Upper lobe of right lung (tissue), 1 donor: ENCODE measurements at places on chromosomes 16 and 17. TPM values are rescaled to one million over a fixed set of nuclear protein-coding genes. Genes with fewer than 3 reads are reported as not detected.

The MYH11 gene
- total RNA-seq: 106 TPM

The MT1X gene
- total RNA-seq: 111 TPM

- no peak for DNase-seq
- H3K36me3 ChIP-seq: no peaks in the 10 kb centered on the region
- H3K27me3 ChIP-seq: no peaks in the 10 kb centered on the region
- no peak overlapping the region for H3K27ac ChIP-seq
- H3K4me1 ChIP-seq: peaks cover 6% of the 10 kb centered on the region
Measured at GRCh38 chr17:12727076-12727760, 61.5 kb downstream of the MYOCD start.

DNA sequence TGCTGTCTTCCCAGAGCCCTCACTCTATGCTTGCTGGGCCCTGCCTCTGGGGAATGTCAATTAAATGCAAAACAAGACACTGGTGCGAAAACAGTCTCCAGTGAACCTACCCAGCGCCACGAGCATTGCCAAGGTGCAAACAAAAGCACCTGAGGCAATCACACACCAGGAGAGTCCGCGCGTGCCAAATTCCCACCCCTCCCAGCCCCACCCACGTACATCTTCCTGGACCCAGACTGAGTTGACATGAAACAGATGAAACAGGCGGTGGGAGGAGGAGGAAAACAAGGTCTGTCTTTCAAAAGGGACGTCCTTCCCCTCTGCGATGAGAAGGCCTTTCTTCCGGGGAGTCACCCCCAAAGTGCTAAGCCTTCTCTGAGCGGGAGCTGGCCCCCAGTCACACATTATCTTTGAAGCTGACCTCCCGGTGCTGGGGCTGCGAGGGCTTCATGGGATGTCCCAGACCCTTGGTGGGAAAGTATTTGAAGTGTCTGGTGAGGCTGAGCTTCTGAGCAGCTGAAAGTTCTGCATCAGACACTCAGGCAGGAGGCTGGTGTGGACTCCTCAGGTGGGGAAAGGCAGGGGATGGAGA lies 200.4 kb downstream of the AXIN2 start:
- H3K4me1 ChIP-seq: no peaks in the 10 kb centered on the region
- no peaks in the 10 kb centered on the region for H3K36me3 ChIP-seq
- no peaks in the 10 kb centered on the region for H3K27me3 ChIP-seq

- peaks cover 23% of the 10 kb centered on the region for H3K36me3 ChIP-seq
- peak within 1 kb of the TSS; percentile 92 for H3K27ac ChIP-seq
- H3K4me3 ChIP-seq: peak within 1 kb of the TSS; percentile 69
- H3K4me1 ChIP-seq: peaks cover 15% of the 10 kb centered on the region
- no peaks in the 10 kb centered on the region for H3K27me3 ChIP-seq
Measured at GRCh38 chr17:35578197-35578928, at the start of gene PEX12. PEX12 (minus strand) TSS chr17:35578571; CDS start chr17:35578021, 550 bp downstream.

DNA sequence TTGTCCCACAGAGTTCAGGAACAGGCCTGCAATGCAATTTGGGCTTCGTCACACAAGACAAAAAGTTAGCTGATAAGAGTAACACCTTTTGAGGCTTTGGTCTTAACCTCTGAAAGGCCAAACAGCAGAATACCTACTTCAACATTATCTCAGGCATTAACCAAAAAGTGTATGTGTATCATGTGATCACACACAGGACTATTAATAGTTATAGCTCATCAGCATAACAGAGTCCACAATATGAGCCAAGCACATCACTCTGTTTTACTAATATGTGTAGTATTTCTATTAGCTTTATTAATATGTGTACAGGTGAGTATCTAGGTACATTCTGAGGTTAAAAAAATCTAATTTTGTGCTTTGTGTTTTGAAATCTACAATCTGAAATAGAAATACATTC lies 30.8 kb downstream of the MYO1D start:
- H3K4me1 ChIP-seq: no peaks in the 10 kb centered on the region
- DNase-seq: no peak
- H3K4me3 ChIP-seq: no peak overlapping the region
- H3K36me3 ChIP-seq: no peaks in the 10 kb centered on the region

DNA sequence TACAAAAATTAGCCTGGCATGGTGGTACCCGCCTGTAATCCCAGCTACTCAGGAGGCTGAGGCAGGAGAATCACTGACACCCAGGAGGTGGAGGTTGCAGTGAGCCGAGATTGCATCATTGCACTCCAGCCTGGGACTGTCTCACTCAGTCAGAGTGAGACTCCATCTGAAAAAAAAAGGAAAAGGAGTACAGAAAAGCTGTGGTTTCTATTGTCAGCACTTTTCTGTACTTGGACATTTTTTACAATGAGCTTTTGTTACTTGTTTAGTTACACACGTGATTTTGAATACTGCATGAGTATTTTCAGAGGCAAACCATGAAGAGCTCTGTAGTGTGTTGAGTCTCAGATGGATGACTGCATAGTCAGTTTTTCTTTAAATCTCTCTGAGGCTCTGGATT lies 26.3 kb downstream of the ZC3H18 start:
- peaks cover 21% of the 10 kb centered on the region for H3K4me1 ChIP-seq
- no peaks in the 10 kb centered on the region for H3K27me3 ChIP-seq
- no peak for DNase-seq
- H3K4me3 ChIP-seq: no peak overlapping the region

DNA sequence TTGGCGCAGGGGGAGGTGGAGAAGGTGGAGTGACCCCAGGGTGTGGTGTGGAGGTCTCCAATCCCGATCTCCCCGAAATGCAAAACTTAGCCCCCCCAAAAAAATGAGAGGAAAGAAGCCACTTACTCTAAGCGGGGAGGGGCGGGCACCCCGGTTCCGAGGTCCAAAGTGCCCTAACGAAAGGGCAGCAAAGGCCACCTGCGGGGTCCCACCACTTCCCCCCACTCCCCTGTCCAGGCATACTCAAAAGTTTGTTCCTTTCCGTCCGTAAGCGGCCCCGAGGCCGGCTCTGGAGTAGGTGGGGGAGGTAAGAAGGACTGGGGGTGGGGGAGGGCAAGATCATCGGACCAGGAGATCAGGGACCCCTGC lies 1.1 kb downstream of the TOX3 start:
- H3K27me3 ChIP-seq: peaks cover 62% of the 10 kb centered on the region
- DNase-seq: no peak
- H3K4me3 ChIP-seq: peak overlapping the region; percentile 39
- no peaks in the 10 kb centered on the region for H3K36me3 ChIP-seq
- no peak overlapping the region for H3K27ac ChIP-seq
- no peaks in the 10 kb centered on the region for H3K4me1 ChIP-seq

- H3K27ac ChIP-seq: no peak overlapping the region
- no peaks in the 10 kb centered on the region for H3K27me3 ChIP-seq
- no peaks in the 10 kb centered on the region for H3K36me3 ChIP-seq
- H3K4me1 ChIP-seq: peaks cover 30% of the 10 kb centered on the region
- no peak for DNase-seq
Measured at GRCh38 chr17:50657627-50658026, 22.9 kb downstream of the ABCC3 start.

DNA sequence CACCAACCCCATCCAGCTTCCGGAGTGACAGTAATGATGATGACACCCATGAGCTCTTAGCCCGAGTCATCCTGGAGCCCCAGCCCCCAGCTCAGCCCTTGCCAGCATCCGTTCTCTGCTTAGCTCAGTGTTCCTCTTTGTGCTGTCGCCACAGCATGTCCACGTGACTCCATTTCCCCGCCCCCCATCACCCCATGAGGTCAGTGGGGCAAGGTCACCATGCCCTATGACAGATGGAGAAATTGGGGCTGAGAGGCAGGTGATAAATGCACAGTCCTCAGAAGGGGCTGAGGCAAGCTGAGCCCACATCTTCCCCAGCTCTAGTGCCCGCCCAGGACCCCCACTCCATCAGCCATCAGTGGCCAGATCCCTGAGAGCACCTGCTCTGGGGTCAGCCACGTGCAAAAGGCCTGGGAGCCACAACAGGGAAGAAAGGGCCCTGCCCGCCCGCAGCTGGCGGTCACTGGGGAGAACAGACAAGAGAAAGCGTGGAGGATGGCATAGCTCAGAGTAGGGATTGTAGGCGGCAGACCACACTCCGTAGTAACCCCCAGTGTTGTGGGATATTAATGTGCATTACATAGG lies 17.1 kb downstream of the ITGB4 start:
- no peak for DNase-seq
- H3K36me3 ChIP-seq: no peaks in the 10 kb centered on the region
- no peaks in the 10 kb centered on the region for H3K27me3 ChIP-seq
- H3K4me3 ChIP-seq: no peak overlapping the region
- H3K27ac ChIP-seq: no peak overlapping the region
